A549 treated with ZK216348 at 1 μM for 4 hours (cell line): ENCODE measurements at places on chromosomes 7 and 10. TPM values are rescaled to one million over a fixed set of nuclear protein-coding genes. Genes with fewer than 3 reads are reported as not detected.

TMEM270 gene
- total RNA-seq = 0.23 to 0.40 TPM in 2 of 5 replicates, not detected in the others

RTKN2 gene
- 0.55 to 1.3 TPM (median 0.88 TPM) in 5 replicates for total RNA-seq

PRSS37 gene
- not detected in 5 replicates for total RNA-seq

IQUB gene
- 0.06 to 0.10 TPM in 2 of 5 replicates, not detected in the others for total RNA-seq

CRPPA gene
- 0.25 to 0.98 TPM (median 0.62 TPM) in 5 replicates for total RNA-seq

SOSTDC1 gene
- total RNA-seq = not detected in 5 replicates

MMP21 gene
- total RNA-seq = not detected in 5 replicates

STX1A gene
- total RNA-seq = 67.2 to 92.1 TPM (median 81.8 TPM) in 5 replicates

GPC2 gene
- 0.37 to 1.0 TPM (median 0.92 TPM) in 5 replicates for total RNA-seq

ENKUR gene
- 0.25 to 0.48 TPM (median 0.37 TPM) in 5 replicates for total RNA-seq
